Fibroblast of skin of abdomen (primary cell): ENCODE measurements at places on chromosomes 2 and 18.

DNA sequence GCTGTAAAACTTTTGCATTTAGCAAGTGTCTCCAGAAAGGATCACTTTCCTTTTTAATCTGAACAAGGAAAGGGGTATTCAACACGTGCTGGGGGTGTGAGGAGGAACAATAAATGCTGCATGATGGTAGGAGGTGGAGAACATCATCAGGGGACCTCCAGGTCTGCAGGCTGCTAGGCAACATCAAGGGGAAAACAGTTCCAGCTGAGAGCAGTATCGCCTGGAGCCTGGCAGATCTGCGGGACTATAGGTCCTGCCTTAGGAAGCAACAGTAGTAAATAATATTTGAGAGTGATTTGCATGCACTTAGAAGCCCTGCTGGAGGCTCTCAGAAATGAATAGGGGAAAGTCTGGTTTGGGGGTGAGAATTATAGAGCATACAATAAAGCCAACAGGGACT, 175.6 kb downstream of the SUCLG1 start:
- no peak for DNase-seq

DNA sequence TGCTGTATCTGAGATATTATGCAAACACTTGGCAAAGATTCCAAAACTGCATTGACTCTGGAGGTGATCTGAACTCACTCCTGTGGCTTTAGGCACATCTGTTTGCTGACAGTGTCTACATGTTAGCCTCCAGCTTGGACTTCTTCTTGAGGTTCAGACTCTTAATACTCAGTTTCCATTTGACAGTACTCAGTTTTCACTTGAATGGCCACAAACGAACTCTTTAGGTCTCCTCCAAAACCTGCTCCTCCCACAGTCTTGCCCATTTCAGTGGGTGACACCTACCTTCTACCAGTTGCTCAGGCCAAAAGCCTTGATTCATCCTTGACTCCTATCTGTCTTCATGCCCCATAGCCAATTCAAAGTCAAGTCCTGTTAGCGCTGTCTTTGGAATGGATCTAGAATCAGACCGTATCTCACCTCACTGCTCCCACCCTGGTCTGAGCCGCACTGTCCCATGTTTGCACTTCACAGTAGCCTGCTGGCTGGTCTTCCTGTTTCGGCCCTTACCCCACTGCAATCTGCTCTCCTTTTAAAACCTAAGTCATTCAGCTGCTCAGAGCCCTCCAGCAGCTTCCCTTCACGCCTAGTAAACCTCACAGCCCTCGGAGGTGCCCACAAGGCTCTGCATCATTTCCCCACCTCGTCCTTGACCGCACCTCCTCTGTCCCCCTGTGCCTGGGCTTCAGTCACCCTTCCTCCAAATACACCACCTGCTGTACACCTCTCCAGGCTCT, 10.5 kb downstream of the ATG16L1 start:
- DNase-seq = no peak

GRCh38 chr2:223469270-223470046, 132.7 kb downstream of the SCG2 start:
- peak; percentile 57 for DNase-seq

DNA sequence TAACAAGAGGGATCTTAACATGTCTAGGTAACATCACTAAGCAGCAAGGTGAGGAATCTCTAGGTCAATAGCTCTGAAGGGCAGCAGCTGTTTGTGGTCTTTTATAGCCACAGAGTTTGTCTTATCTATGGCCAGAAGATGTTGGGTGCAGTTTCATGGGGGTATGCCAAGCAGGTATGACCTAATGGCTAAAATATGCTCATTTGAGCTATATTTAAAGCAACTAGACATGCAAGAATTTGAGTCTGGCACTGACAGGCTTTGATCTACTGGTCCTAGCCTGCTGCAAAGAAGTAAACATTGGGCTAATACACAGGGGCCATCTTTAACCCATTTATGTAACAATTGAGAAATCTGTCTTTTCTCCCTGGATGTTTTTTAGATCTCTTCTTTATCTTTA, 13.9 kb upstream of the UGP2 start:
- DNase-seq = peak; percentile 94

- no peak for DNase-seq
These were observed 69.3 kb downstream of the HDAC4 start for GRCh38 chr2:239331560-239331959.

DNA sequence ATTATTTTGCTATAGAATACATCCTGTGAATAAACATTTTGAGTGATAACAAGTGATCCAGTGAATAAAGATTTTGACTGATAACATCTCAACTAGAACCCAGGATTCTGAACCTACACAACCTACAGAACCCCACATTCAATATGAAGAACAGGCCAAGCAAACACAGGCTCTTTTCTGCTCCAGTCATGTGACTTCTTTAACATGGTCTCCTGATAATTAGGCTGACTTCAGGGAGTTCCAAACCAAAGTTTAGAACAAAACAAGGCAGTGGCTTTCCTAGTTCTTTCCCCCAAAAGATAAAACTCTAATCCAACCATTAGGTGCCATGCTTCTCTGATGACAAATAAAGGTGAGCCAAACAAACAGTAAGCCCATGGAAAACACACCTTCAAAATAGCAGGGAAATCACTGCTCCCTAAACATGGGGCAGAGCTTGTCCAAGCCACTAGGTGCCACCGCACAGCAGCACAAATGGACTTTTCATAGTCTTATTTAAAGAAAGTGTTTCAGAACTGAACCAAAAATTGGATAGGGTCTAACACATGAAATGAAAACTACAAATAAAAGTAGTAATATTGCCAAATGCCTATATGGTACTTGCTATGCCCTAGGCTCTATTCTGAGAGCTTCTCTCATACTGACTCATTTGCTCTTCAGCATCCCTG, 95.3 kb downstream of the EVA1A start:
- DNase-seq = peak; percentile 48
